Activated CD4-positive, alpha-beta T cell treated with anti-CD3 and anti-CD28 coated beads for 48 hours (primary cell): ENCODE measurements at places on chromosomes 1 and 21.

GRCh38 chr1:110060034-110060661 lies 10.3 kb downstream of the ALX3 start:
- DNase-seq, result peak; percentile 88

GRCh38 chr1:116128664-116129063 lies 17.5 kb downstream of the MAB21L3 start:
- DNase-seq, result peak; percentile 69

DNA sequence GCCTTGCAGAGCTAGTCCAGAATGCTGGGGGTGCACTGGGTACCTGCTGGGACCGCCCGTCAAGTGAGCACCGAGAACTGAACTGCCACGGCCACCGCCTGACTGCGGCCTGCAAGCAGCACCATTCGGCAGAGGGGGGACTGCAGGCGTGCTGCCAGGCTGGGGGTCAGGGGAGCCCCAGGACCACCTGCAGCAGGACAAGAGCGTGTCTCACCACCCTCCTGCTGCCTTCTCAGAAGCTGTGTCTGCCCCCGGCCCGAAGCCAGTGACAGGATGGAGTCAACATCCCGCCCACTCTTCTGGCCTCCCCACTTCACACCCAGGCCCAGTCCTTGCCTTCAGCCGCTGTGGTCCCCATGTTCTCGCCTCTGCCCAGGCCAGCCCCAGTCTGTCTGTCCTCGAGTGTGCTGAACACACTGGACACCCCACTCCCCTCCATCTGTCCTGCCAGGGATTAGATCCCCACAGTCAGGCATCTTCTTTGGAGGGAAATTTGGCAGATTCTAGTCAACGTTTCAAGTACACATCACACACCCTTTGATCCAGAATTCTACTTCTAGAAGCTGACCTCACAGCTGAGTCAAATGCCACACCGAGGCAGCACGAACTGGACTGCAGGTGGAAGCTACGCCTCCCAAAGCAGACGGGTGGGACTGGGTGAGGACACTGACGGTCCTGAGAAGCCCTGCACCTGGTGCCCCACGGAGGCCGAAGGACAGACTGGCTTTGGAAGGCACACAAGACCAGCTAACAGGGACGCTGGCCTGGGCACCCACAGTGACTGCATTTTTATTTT lies 26.0 kb downstream of the PTTG1IP start:
- no peak for DNase-seq

DNA sequence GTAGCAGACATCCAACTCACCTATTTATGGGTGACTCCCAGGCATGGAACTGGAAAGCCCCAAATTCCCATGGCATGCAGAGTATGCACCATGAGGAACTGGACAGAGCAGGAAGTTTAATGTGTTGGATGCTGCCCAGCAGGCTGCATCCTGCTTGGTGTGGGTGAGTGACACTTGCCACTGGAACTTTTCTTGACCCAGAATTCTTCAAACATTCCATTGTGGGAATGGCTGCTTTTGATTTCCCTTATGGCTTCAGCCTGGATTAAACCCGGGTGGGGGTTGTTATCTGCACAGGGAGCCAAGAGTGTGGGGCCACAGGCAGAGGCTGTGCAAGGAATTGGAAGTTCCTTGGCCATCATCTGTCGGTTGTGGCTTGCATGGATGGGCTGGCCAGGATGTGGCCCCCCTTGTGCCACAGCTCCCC lies 26.9 kb upstream of the BACE2 start:
- DNase-seq, result no peak

- no peak for DNase-seq
Observed at GRCh38 chr1:87826681-87827251, 498.1 kb downstream of the LMO4 start.

- DNase-seq, result no peak
Observed at GRCh38 chr1:174682419-174683008, 234.8 kb downstream of the GPR52 start.

GRCh38 chr21:31915566-31915965 lies 42.7 kb downstream of the HUNK start:
- DNase-seq, result no peak

DNA sequence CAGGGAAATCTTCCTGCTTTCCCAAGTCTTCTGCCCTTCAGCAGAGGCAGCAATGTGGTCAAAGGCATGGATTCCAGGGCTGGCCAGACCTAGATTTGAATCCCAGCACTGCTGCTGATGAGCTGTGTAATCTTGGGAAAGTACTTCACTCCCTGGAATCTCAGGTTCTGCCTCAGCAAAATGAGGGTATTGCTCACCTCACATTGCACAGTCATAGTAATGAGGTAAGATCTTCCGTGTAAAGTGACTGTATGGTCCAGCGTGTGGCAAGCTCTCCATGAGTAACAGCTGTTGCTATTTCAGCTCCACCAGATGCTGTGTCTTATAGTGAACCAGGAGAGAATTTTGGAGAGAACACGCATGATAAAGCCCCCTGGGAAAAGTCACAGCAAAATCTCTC lies 56.1 kb upstream of the F3 start:
- no peak for DNase-seq

- DNase-seq, result no peak
Observed at GRCh38 chr21:35323947-35324346, 274.8 kb upstream of the RUNX1 start.

GRCh38 chr1:233908092-233908491 lies 3.6 kb downstream of the SLC35F3 start:
- no peak for DNase-seq

- DNase-seq, result no peak
Observed at GRCh38 chr1:222441066-222441465, 106.8 kb downstream of the HHIPL2 start.

GRCh38 chr1:43779805-43780403 lies 72.6 kb downstream of the ST3GAL3 start:
- DNase-seq, result no peak

GRCh38 chr1:64127297-64127696 lies 76.1 kb upstream of the UBE2U start:
- no peak for DNase-seq

DNA sequence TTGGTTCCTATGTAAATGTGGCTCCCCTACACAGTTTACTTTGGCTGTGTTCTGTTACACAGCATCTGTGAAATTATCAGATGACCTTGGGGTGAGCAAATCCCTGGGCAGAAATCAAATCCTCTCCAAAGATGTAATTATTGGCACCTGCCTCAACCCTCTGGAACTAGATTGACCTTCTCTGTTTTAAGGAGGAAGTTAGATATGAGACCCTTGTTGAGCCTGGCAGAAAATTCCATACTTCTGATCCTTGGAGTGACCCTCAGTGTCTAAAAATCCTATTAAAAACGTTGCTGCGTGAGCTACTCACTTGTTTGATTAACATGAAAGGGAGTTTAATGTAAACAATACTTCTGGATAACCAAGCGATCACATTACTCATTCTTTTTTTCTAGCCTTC lies 122.0 kb downstream of the CLIC6 start:
- no peak for DNase-seq

- peak; percentile 35 for DNase-seq
Observed at GRCh38 chr1:182080955-182081582, 19.6 kb upstream of the ZNF648 start.

GRCh38 chr1:7501084-7501491 lies 270.0 kb upstream of the VAMP3 start:
- DNase-seq, result no peak

DNA sequence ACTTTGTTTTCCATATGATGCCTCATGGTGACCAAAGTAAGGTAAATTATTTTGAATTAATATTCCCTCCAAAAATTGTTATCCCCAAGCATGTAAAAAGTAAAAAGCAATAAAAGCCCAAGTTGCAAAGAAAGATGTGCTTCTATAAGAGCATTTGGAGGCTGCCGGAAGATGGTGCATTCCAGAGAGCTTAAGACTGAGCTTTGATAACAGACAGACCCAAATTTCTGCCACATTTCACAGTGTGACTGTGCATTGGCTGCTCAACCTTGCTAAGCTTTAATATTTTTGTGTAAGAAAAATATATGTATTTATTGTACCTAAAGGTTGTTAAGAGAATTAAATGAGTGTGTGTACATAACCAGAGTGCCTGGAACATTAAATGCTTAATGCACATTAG lies 67.9 kb downstream of the CYYR1 start:
- no peak for DNase-seq

DNA sequence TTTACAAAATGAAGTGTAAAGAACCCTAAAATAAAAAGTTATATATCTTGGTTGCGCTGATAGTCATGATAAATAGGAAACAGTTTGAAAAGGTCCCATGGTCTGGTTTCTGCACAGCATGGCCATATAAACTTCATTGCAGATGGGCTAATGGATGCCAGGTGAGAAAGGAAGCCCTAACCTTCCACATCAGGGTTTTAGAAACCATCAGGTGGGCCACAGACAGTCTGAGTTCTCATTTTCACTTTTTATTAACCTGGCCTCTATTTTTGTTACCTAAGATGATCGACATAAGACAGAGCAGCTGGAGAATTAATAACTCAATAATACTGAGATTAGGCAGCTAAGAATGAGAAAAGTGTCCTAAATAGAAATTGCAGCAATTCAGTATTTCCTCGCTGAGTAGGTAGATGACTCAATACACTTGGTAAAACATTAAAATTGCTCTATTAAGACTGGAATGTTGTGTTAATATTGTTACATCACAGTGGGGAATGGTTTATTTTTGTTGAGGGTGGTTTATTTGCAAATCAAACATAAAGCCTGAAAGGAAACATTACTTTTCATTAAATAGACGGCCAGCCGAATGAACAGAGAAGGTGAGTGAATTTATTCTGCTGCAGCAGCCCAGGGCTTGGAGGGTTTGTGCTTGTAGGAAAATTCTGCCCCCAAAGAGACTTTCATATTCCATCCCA lies 21.1 kb downstream of the C1orf21 start:
- no peak for DNase-seq

GRCh38 chr1:160338580-160338979 lies 4.5 kb downstream of the COPA start:
- no peak for DNase-seq

DNA sequence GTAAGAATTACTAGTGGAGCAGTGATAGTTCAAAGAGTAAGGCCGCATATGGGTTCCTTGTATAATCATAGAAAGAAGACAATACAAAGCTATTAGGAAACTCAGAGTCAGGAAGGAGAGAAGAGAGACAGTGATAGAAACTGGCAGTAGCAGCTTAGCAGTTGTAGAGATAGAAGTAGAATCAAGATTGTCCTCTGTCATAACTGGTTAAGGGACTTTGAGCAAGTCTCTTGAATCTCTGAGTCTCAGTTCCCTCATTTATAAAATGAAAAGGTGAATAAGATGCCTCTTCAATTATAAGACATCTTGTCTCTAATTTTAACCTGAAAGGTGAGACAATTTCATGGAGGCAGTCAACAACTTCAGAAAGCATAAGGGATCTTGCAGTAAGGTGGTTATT lies 6.5 kb upstream of the RALGPS2 start:
- DNase-seq, result no peak

- DNase-seq, result no peak
Observed at GRCh38 chr1:2594001-2594640, 7.5 kb downstream of the PRXL2B start.

- DNase-seq, result no peak
Observed at GRCh38 chr1:153375511-153375910, at the start of gene S100A12. Gene S100A12 (minus strand): TSS chr1:153375621. CDS start chr1:153374592, 1,029 bp downstream.

DNA sequence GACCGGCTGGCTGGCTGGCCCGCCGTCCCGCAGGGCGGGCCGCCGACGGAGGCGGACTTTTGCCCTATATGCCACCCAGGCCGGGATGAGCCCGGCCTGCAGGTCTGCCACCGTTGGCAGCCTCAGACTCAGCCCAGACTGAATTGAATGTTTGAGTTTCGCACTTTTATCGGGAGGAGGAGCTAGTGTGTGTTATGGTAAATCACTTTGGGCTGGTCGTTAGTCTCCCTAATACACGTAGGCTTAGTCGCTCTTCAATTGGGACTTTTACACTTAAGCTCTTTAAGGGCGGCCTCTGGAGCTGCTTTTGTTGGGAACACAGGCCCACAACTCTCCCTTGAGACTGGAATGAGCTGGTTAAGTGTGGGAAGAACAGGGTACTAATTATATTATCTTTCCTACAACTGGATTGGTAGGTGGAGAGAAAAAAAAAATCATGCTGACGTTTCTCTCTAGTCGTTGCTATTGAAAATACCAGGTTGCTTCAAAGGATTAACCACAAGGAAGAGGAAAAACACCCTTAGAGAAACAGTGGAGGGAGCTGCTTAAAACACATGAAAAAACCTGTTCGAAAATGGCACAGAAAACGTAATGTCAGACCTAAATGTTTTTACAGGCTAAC lies 1.4 kb upstream of the IRF2BP2 start:
- no peak for DNase-seq

DNA sequence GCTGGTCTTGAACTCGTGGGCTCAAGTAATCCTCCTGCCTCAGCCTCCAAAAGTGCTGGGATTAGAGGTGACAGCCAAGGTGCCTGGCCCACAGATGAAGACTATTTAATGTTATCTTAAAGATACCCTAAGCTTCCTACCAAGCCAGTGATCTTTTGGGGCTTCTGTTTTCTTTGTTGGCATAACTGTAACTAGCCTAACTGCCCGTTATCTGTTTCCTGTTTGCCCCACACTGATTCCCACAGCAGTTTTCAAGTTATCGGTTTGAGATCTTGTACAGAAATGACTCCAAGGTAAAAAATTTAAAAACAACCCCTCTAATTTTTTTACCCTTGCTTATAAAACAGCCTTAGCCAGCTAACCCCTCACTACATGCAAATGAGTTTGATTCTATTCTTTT lies 12.4 kb downstream of the SELL start:
- no peak for DNase-seq

DNA sequence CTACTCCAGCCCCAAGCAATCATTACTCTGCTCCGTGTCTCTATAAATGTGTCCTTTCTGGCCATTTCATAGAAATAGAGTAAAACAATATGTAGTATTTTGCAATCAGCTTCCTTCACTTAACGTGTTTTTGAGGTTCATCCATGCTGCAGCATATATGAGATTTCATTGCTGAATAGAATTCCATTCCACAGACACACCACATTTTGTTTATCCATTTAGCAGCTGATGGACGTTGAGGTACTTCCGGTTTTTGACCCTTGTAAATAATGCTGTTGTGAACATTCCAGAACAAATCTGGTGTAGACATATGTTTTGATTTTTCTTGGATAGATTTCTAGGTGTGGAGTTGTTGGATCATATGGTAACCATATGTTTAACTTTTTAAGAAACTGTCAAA lies 30.7 kb downstream of the ADAM30 start:
- DNase-seq, result no peak

- DNase-seq, result no peak
Observed at GRCh38 chr1:236773919-236774318, 21.2 kb upstream of the MTR start.

GRCh38 chr1:174191349-174191862 lies 32.1 kb downstream of the RABGAP1L start:
- no peak for DNase-seq

DNA sequence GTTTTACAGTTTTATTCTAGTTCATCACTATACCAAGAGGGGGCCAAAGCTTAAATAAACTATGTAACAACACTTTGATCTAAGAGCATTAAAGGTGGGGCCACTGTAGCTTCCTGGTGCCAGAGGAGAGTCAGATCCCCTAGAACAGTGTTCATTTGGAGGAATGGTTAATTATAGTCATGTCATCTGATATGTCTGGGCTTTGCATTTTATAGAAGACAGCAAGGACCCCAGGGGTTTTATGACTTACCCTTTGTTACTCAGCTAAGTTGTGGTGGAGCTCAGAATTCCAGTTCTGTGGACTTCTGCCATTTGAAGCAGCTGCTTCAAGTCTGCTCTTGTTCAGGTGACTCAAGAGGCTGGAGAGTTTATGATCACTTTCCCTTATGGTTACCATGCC lies 16.7 kb downstream of the KDM4A start:
- no peak for DNase-seq
